AG04449 (cell line): ENCODE measurements at places on chromosomes 7 and 10.

DNA sequence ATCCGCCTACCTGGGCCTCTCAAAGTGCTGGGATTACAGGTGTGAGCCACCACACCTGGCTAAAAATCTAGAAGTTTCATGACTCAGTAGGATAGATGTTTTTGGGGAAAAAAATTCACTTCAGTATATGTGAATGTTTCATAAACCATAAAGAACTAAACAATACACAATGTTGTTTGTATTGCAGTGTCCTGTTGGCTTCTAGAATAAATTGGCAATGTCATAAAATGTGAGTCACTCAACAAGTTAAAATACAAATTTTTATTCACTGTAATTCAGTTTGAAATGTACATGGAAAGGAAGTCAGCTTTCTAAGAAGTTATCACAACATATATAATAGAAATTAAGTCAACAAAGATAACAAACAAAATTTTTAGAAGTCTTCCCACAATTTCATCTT lies 16.5 kb downstream of the MRLN start:
- DNase-seq, result no peak

GRCh38 chr10:112958275-112958995 lies 8.4 kb downstream of the TCF7L2 start:
- DNase-seq, result peak; percentile 89

- no peak for DNase-seq
Observed at GRCh38 chr10:74194545-74194944, 43.5 kb downstream of the ADK start.

GRCh38 chr7:99667179-99667578 lies 12.6 kb downstream of the CYP3A5 start:
- no peak for DNase-seq

GRCh38 chr10:123600177-123600576 lies 66.0 kb upstream of the GPR26 start:
- DNase-seq, result no peak

- no peak for DNase-seq
Observed at GRCh38 chr7:116512520-116513188, 12.2 kb upstream of the CAV1 start.

DNA sequence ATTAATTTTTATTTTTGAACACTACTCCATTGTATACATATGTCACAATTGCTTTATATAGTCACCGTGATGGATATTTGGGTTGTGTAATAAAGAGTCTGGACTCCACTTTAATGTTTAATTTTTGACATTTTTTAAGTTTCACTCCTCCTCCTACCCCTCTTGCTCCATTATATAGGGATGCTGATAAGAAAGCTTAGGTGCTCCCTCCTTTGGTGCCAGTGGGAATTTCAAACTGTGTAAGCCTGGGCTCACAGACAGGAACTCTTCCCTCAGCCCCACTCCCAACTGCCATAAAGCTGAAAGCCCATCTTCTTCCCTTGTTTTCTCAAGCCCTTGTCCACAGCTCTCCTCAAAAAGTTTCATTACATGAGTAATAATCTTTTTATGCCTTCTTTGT lies 47.6 kb downstream of the TWIST1 start:
- no peak for DNase-seq

- no peak for DNase-seq
Observed at GRCh38 chr10:132500781-132501415, 36.7 kb upstream of the INPP5A start.

- DNase-seq, result no peak
Observed at GRCh38 chr10:133202778-133203651, 27.0 kb upstream of the UTF1 start.

GRCh38 chr7:1540776-1541271 lies 10.3 kb downstream of the MAFK start:
- DNase-seq, result no peak

DNA sequence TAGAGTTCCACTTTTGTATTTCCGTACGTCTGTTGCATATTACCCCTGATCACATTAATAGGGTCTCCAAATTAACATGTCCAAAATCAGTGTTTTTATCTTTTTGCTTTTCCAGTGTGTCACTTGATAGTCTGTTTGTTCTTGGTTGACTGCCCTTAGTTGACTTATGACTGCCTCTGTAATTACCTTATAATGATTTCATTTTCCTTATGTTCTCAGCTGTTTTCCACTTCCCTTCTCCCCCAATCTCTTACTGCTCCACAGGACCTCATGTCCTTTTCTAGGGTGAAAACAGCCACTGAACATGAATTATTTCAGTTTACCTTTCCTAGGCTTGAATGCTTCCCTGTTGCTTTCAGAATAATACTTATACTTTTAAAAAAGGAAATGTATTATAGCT lies 54.7 kb downstream of the MAPK8 start:
- DNase-seq, result no peak

GRCh38 chr7:27910326-27910725 lies 170.4 kb downstream of the TAX1BP1 start:
- no peak for DNase-seq

- no peak for DNase-seq
Observed at GRCh38 chr10:3666525-3667302, 118.3 kb downstream of the KLF6 start.

- no peak for DNase-seq
Observed at GRCh38 chr10:125479059-125479458, 203.9 kb downstream of the TEX36 start.

GRCh38 chr7:107167483-107168232 lies 1.1 kb upstream of the HBP1 start:
- DNase-seq, result peak; percentile 45

GRCh38 chr7:12851841-12852240 lies 164.4 kb downstream of the ARL4A start:
- DNase-seq, result no peak
